ENCODE measurements at places on chromosomes 16 and 17.

GRCh38 chr17:72774236-72774635, 318.3 kb downstream of the SLC39A11 start:
- H3K27ac ChIP-seq: no peak overlapping the region
- H3K27me3 ChIP-seq: no peaks in the 10 kb centered on the region
- no peaks in the 10 kb centered on the region for H3K4me1 ChIP-seq
- H3K36me3 ChIP-seq: no peaks in the 10 kb centered on the region
- no peak for DNase-seq

GRCh38 chr17:37490638-37491614, 1.2 kb downstream of the DUSP14 start:
- H3K4me3 ChIP-seq: peak overlapping the region; percentile 93
- DNase-seq: no peak

- peaks cover 53% of the 10 kb centered on the region for H3K4me1 ChIP-seq
- no peak for DNase-seq
- H3K4me3 ChIP-seq: peak overlapping the region; percentile 84
- H3K36me3 ChIP-seq: peaks cover 16% of the 10 kb centered on the region
- H3K27ac ChIP-seq: peak overlapping the region; percentile 25
- no peaks in the 10 kb centered on the region for H3K27me3 ChIP-seq
Measured at GRCh38 chr17:81287741-81288430, 7.2 kb downstream of the SLC38A10 start.

- no peak for DNase-seq
- no peak overlapping the region for H3K4me3 ChIP-seq
- H3K36me3 ChIP-seq: no peaks in the 10 kb centered on the region
Measured at GRCh38 chr16:13425836-13426235, 494.1 kb upstream of the ERCC4 start.

GRCh38 chr16:11550791-11551498, 35.8 kb downstream of the LITAF start:
- peaks cover 34% of the 10 kb centered on the region for H3K4me1 ChIP-seq
- peaks cover 89% of the 10 kb centered on the region for H3K36me3 ChIP-seq
- no peaks in the 10 kb centered on the region for H3K27me3 ChIP-seq
- peak overlapping the region; percentile 71 for H3K27ac ChIP-seq

DNA sequence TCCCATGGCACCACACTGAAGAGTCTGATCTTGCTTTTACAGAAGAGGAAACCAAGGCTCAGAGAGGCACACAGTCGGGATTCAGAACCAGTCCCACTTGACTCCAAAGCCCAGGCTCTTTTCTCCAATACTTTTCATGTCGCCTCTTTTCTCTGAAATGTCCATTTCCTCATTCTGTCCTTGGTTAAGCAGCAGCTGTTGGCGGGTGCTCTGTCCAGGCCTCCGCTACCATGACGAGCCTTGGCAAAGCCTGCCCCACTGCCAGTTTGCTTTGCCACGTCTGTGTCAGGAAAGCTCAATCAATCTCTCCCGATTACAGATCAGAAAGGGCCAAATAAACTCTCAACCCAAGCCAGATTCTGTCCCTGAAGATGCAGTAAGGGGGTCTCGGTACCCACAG, 9.1 kb upstream of the CEP295NL start:
- peaks cover 3% of the 10 kb centered on the region for H3K36me3 ChIP-seq
- no peaks in the 10 kb centered on the region for H3K4me1 ChIP-seq
- no peak for DNase-seq
- H3K27me3 ChIP-seq: peaks cover 35% of the 10 kb centered on the region
- no peak overlapping the region for H3K4me3 ChIP-seq
- no peak overlapping the region for H3K27ac ChIP-seq

- peak overlapping the region; percentile 70 for H3K4me3 ChIP-seq
- peaks cover 40% of the 10 kb centered on the region for H3K4me1 ChIP-seq
- H3K27ac ChIP-seq: peak overlapping the region; percentile 82
- no peaks in the 10 kb centered on the region for H3K27me3 ChIP-seq
- peak; percentile 95 for DNase-seq
Measured at GRCh38 chr17:7023576-7024401, 939 bp downstream of the BCL6B start.

DNA sequence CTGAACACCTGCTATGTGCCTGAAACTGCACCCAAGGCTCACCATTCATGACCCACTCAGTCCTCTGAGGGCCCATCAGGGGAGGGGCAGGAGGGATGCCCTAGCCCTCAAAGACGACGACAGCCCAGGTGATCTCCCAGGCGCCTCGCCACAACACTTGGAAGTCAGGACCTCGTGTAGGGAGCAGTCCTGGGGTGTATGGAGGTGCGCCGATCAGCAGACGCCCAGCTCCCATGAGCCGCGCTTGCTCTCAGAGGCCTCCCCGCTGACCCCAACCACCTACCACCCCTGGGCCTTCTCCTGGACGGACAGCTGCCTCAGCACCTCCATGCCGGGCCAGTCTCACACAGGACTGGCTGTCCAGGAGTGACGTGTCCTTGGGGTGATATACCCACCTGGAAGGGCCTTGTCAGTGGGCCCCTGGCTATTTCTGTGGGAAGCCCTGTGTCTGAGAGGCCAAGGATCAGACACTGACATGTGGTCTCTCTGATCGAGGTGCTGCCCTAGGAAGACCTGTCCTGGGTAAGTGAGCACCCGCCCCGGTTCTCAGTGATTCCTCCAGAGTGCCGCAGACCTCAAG, 26.7 kb downstream of the KDM8 start:
- H3K4me1 ChIP-seq: peaks cover 57% of the 10 kb centered on the region
- H3K27ac ChIP-seq: peak overlapping the region; percentile 95
- peaks cover 9% of the 10 kb centered on the region for H3K36me3 ChIP-seq
- no peaks in the 10 kb centered on the region for H3K27me3 ChIP-seq
- H3K4me3 ChIP-seq: peak overlapping the region; percentile 81

GRCh38 chr16:880471-881171, 80.1 kb upstream of the GNG13 start:
- DNase-seq: no peak
- H3K36me3 ChIP-seq: no peaks in the 10 kb centered on the region
- H3K4me1 ChIP-seq: no peaks in the 10 kb centered on the region
- no peak overlapping the region for H3K4me3 ChIP-seq
- H3K27ac ChIP-seq: no peak overlapping the region
- H3K27me3 ChIP-seq: no peaks in the 10 kb centered on the region

DNA sequence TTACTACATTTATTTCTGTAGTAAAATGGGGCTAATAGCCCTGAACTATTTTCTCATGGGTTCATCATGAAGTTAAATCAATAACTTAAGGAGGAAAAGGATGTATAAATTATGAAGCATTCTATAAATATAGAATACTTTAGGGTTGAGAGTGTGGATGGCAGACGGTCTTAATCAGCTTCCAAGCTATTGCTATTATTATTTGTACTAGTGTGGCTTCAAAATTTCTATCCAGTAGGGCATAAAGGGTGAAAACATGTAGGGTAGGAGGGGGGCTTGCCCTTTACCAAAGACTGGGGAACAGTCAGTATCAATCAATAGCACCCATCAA, 26.4 kb upstream of the DHX8 start:
- no peak overlapping the region for H3K4me3 ChIP-seq
- H3K27ac ChIP-seq: no peak overlapping the region
- H3K4me1 ChIP-seq: peaks cover 7% of the 10 kb centered on the region
- no peak for DNase-seq

- no peak for DNase-seq
- no peaks in the 10 kb centered on the region for H3K36me3 ChIP-seq
- H3K27ac ChIP-seq: no peak overlapping the region
- H3K4me1 ChIP-seq: no peaks in the 10 kb centered on the region
- no peak overlapping the region for H3K4me3 ChIP-seq
Measured at GRCh38 chr17:34299956-34300577, 14.5 kb downstream of the CCL11 start.

GRCh38 chr17:5587438-5588032, 3.2 kb upstream of the NLRP1 start:
- H3K4me3 ChIP-seq: peak overlapping the region; percentile 30
- H3K36me3 ChIP-seq: peaks cover 17% of the 10 kb centered on the region
- DNase-seq: no peak
- H3K4me1 ChIP-seq: peaks cover 29% of the 10 kb centered on the region
- no peaks in the 10 kb centered on the region for H3K27me3 ChIP-seq
- peak overlapping the region; percentile 63 for H3K27ac ChIP-seq

GRCh38 chr16:79018650-79019429, 581.7 kb downstream of the MAF start:
- no peaks in the 10 kb centered on the region for H3K36me3 ChIP-seq
- H3K27me3 ChIP-seq: no peaks in the 10 kb centered on the region
- no peaks in the 10 kb centered on the region for H3K4me1 ChIP-seq
- H3K4me3 ChIP-seq: no peak overlapping the region
- DNase-seq: no peak

DNA sequence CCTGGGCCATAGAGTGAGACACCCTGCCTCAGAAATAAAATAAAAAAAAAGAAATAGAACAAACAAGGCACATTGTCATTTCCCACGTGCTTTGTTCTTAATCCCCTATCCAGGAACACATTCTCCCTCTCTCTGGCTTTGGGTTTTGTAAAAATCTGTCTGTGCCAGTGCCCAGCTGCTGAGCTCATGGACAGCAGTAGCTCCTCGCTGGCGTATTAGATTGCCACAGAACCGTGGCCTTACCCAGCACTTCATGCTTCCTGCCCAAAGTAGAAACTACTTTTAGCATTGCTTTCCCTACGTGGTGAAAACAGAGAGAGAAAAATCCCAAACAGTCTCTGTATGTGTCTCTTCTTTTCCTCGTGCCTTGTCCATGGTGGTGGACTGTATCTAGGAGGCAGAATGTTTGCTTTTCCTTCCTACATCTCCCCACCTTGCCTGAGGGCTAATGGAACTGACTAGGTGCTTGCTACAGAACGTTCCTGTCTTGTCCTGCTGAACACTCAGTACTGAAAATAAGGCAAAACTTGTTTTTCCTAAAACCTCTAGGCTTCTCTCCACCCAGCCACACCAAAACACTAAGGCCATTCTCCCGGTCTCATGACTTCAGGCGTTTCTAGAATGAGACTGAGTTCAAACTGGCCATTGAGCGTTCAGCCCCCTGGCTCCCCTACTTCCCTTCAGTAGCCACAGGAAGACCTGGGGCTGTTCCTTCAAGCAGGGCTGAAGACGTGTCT, 26.1 kb downstream of the MNT start:
- H3K4me3 ChIP-seq: no peak overlapping the region
- peaks cover 12% of the 10 kb centered on the region for H3K36me3 ChIP-seq
- H3K27ac ChIP-seq: no peak overlapping the region
